GM12878 (cell line): ENCODE measurements at places on chromosomes 11 and 22.

- DNase-seq = no peak
Observed at GRCh38 chr11:96964661-96965060, 574.8 kb downstream of the JRKL start.

- no peak for DNase-seq
Observed at GRCh38 chr11:106939157-106939556, 79.1 kb downstream of the GUCY1A2 start.

DNA sequence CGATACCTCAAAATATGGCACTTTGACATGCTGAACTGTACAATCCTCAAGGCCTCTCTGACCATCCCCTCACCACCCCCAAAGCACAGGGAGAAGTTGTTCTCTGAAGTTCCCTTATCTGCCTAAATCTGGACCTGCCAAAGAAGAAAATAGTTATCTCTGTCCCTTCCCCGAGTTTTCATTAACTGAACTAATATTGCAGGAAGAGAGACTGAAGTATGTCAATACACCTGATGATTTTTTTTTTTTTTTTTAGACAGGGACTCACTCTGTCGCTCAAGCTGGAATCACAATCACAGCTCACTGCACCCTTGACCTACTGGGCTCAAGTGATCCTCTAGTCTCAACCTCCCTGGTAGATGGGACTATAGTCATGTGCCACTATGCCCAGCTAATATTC is 75.0 kb downstream of the SIK3 start:
- no peak for DNase-seq

DNA sequence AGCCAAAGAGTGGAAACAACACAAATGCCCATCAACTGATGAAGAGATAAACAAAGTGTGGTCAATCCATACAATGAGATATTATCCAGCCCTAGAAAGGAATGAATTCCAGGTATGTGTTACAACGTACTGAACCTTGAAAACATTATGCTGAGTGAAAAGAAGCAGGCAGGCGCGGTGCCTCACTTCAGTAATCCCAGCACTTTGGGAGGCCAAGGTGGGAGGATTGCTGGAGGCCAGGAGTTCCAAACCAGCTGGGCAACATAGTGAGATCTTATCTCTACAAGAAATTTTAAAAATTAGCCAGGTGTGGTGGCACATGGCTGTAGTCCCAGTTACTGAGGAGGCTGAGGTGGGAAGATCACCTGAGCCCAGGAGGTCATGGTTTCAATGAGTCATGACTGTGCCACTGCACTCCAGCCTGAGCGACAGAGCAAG is 24.6 kb upstream of the TESMIN start:
- no peak for DNase-seq

- no peak for DNase-seq
Observed at GRCh38 chr11:105574974-105575373, 34.9 kb upstream of the GRIA4 start.
